ENCODE measurements at places on chromosomes 7 and 10.

GRCh38 chr10:123391275-123392028 lies 237.2 kb downstream of the BUB3 start:
- DNase-seq, result no peak

DNA sequence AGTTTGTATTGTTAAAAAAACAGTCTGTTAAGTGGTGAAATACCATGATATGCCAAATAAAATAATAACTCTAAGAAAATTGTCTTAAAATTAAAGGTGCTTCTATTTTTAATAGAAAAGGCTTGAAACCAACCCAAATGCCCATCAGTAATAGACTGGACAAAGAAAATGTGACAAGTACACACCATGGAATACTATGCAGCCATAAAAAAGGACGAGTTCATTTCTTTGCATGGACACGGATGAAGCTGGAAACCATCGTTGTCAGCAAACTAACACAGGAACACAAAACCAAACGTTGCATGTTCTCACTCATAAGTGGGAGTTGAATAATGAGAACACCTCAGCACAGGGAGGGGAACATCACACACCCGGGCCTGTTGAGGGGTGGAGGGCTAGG lies 7.1 kb downstream of the CNTNAP2 start:
- DNase-seq, result no peak

- DNase-seq, result no peak
Observed at GRCh38 chr7:49703881-49704280, 69.6 kb upstream of the VWC2 start.

DNA sequence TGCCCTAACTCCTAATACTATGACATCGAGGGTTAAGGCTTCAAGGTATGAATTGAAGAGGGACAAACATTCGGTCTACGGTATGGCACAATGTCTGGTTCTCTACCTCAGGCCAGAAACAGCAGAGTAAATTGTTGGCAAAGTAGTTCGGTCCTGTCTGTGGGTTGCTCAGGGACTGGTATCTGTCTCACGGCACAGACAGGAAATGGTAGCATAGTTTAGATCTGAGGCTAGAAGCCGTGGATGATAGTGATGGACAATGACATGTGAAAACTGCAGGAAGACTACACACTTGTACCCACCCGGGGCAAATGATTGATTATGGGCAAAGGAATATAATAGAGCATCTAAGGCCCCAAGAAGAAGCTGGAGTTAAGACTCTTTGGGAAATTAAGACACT lies 106.2 kb downstream of the TWIST1 start:
- DNase-seq, result no peak

DNA sequence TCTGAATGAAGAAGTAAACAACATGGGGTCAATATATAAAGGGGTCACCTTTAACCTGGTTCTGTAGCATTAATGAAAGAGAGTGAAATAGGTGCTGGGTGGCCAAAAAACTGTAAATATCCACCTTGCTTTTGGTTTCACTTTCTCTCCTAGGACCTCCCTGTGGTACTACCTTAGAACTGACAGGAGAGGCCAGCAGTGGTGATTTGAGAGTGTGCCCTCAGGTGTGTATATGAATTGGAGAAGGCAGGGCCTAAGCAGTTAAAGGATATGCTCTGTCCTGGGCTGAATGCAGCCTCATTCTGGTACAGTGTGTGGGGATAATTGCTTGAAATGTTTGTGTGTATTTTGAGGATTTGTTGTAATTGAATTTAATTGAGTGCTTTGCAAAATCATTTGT lies 62.0 kb downstream of the BBS9 start:
- no peak for DNase-seq

DNA sequence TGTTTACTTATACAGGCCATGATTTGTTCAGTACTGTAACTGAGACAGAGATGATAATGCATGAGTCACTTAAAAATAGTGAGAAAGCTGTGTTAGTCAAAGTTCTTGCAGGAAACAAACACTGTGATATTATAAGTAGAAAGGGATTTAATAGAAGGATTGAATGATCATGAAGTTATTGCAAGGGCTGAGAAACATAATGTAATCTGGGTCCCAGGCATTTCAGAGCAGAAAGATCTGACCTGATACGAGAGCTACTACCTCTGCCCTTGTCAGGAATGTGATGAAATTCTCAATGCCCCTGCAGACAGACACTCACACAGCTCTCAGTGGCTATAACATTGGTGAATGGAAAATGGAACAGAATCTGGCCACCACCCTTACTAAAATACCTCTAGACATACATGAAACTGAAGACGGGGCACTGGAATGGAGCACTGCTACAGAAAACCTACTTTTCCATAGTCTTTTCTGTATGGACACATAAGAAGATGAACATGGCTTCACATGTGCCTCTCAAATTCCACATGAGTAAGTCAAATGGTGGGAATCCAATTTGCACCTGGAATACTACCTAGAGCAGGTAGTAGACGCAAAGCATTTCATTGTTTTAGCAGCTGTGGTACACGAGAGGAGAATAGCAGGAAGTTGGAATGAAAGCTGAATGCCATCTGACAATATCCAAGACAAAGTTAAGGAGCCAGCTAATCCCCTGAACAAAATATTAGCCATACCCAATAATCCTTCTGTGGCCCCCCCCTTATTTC lies 19.1 kb upstream of the VWDE start:
- no peak for DNase-seq

- no peak for DNase-seq
Observed at GRCh38 chr7:99404977-99405320, 3.4 kb downstream of the PDAP1 start.

GRCh38 chr7:115332691-115333090 lies 410.8 kb downstream of the MDFIC start:
- no peak for DNase-seq

GRCh38 chr10:105742184-105742583 lies 1101.1 kb downstream of the SORCS3 start:
- DNase-seq, result no peak

DNA sequence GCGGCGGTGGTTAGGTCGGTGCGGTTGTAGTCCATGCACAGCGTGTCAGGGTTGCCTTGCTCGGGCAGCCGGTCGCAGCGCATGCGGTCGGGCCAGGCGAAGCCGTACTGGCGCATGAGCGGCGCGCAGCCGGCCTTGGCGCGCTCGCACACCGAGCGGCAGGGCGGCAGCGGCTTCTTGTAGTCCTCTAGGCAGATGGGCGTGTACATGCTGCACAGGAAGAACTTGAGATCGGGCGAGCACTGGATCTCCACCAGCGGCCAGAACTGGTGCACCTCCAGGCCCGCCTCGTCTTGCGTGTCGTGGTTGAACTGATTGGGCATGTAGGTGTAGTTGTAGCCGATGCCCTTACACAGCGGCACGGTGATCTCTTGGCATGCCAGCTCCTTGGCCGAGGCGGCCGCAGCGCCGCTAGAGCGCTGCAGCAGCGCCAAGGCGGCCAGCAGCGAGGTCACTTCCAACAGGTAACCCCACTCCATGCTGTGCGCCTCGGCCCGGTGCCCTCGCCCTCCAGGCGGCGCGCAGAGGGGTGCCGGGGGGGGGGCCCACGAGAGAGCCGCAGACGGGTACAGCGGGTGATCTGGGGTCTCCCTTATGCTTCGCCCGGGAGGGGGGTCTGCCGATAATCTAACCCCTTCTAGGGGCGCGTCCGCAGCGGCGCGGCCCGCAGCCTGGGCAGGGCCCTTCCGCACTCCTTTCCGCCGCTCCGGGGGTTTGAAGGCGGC lies 983 bp downstream of the FZD8 start:
- peak; percentile 56 for DNase-seq

DNA sequence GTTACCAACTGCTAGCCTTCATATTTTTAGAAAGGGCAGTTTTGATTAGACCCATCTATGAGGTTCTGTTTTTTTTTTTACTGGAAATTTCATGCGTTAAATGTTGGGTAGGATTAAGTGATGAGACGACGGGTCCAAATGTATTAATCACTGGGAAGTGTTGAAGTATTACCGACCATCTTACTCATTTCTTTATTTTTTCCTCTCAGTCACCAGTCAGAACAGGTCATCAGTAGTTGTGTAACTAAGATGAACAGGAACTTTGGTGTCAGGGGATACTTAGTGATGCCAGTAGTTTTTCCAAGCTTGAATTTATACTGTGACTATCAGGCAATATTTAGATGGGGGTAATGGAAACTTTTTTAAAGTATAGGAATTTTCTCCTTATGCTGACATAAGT lies 14.2 kb downstream of the TFAM start:
- DNase-seq, result no peak

GRCh38 chr10:68221196-68221595 lies 10.7 kb downstream of the ATOH7 start:
- no peak for DNase-seq

- peak; percentile 13 for DNase-seq
Observed at GRCh38 chr7:373818-374705, 84.1 kb downstream of the FOXL3 start.

- no peak for DNase-seq
Observed at GRCh38 chr10:46074196-46074946, 28.3 kb upstream of the MSMB start.

DNA sequence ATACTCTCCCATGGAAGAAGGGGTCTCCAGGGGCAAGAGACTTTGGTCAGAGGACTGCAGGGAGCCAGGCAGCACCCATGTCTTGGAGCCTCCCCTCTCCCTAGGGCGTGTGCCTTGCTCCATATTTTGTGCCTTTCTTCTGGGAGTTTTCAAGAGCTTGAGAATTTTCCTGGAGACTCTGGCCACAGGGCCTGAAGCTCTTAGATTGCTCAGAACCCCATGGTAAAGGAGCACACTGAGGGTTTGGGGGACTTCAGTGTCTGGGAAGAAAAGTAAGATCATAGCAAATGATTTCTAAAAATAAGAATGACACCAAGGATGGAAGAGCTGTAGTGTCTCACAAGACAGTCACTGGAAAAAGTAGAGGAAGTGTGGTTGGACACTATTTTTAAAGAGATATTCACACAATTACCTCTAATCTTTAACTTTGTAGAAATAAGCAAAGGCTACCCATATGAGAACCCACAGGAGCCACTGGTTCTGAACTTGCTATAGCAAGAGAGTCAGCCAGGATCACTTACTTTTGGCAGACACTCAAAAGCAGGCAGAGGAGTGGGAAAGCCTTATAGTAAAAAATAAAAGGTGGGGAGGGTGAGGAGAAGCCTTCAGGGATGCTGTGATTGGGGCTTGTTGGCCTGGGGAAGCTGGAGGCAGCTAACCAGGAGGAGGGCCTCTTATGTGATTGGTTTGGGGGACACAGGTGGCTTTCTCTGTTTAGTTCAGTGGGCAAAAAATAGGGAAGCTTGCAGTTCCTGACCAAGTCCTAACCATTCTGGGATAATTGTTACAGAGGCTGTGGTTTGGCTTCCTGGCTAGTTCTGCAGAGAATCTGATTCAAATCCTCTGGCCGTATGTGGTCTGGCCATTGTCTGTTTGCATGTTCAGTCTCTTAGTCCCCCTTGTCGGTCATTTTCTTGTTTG lies 5.1 kb upstream of the CSGALNACT2 start:
- DNase-seq, result no peak

DNA sequence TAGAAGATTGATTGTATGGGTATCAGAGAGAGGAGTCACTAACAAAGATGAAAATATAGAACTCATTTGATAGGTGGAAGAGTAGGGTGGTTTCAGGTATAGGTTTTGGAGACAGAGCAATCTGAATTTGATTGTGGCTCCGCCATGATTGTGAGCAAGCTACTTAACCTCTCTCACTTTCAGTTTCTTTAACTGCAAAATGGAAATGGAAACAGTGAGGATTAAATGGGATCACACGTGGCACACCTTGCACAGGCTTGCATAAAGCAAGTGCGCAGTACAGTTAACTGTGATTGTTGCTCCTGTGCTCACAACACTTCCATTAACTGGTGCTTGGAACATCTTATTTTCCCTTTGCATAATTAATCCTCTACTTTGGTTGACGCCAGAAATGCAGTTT lies 54.9 kb downstream of the ATXN7L1 start:
- no peak for DNase-seq

- DNase-seq, result no peak
Observed at GRCh38 chr7:27453702-27454405, 208.8 kb downstream of the HIBADH start.

GRCh38 chr7:1943326-1943725 lies 273.2 kb downstream of the ELFN1 start:
- DNase-seq, result no peak

All from uterus (tissue), 4 donors.